ENCODE measurements at places on chromosomes 5 and 9.

- no peak for DNase-seq
Measured at GRCh38 chr5:4137781-4138180, 542.1 kb downstream of the IRX1 start.

GRCh38 chr9:111237447-111237846 is 92.6 kb downstream of the OR2K2 start:
- DNase-seq = no peak

- peak; percentile 79 for DNase-seq
Measured at GRCh38 chr9:90102292-90102901, 497.6 kb downstream of the GADD45G start.

GRCh38 chr5:33010846-33011245 is 299.7 kb downstream of the NPR3 start:
- DNase-seq = no peak

GRCh38 chr5:31850981-31851689 is 212.2 kb downstream of the PDZD2 start:
- DNase-seq = no peak

DNA sequence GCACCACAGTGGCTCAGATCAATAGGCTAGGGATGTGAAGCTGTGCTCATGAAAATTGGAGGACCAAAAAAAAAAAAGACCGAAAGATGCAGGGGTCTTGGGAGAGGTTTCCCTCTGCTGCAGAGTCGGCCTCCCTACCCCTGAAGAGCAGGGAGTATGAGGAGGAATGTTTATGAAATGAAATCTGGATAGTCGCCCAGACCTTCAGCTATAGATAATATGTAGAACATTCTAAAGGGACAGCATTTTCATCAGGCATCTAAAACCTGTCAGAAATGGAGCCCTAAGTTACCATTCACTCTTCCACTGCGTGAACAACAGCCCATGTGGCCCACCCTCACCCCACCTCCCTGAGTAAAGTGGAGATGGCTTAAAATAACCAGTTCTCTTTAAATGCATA is 122.9 kb downstream of the TMEM174 start:
- DNase-seq = no peak

- DNase-seq = no peak
Measured at GRCh38 chr5:143045062-143045461, 274.9 kb downstream of the ARHGAP26 start.

GRCh38 chr9:108367188-108367587 is 488.6 kb downstream of the ACTL7B start:
- no peak for DNase-seq

DNA sequence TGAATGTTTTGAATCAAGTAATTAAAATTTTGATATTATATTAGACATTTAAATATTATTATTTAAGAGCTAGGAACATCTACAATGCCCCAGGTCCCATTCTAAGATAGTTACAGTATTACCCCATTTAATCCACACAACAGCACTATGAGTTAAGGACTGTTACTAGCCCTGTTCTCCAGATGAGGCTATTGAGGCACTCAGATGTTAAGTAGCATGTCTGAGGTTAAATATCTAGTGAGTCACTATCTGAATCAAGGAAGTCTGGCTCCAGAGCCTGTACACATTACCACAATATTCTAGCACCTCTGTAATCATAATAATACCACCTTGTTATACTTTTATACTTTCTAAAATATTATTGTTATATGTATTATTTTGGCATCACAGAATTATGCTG is 304.6 kb downstream of the PDE4D start:
- DNase-seq = peak; percentile 52

DNA sequence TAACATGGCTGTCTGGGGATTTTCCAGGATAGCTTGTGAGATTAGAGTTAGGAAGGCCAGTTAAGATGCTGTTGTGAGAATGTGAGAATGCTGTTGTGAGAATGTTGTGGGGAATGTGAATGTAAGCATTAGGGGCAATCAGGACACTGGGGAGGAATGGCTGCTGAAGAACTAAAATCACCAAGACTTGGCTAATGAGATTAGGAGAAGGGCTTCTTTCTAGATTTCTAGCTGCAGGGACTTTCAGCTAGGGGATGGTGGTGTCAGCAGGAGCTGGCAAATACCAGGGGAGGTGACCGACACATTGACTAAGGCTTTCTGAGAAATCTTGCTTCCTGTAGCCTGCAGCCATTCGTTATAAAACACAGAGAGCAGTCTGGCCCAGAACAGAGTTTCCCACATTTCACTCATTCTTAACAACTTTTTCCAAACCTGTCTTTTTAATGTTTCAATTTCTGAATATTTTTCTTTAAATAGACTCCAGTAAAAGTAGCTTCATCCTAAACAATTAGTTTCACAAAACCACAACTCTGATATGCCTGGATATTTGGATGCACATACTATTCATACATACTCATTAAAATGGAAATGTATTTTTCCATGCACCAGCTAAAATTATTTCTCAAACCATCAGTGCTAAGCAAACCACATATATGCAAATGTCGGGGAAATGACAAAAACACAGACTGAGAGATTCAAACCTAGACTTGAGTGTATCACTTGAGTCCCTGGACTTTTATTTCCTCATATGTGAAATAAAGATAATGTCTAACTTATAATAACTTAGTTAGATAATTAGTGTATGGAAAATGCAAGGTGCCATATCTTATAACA is 89.3 kb upstream of the TNC start:
- no peak for DNase-seq

DNA sequence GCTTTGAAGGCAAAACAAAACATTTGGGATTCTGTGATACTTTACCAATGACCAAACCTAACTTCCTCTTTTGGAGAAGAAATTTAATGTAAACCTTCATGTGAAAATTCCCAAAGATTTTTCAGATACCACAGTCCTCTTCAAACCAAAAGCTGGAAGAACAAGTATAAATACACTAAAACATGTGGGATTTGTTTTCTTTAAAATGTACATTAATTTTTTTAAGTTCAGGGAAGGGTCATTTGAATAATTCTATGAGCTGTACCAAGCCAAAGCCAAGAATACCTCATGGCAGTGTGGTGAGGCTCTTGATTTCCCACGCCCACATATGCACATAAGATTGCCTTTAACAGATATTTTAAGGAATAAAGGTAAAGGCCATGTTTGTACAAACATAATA is 28.4 kb upstream of the ITGA1 start:
- DNase-seq = no peak

GRCh38 chr5:179900711-179901110 is 7.0 kb downstream of the TBC1D9B start:
- DNase-seq = no peak

- DNase-seq = peak; percentile 88
Measured at GRCh38 chr5:139708877-139709581, 60.9 kb downstream of the CXXC5 start.

GRCh38 chr5:10801931-10802666 is 41.1 kb upstream of the DAP start:
- DNase-seq = no peak

DNA sequence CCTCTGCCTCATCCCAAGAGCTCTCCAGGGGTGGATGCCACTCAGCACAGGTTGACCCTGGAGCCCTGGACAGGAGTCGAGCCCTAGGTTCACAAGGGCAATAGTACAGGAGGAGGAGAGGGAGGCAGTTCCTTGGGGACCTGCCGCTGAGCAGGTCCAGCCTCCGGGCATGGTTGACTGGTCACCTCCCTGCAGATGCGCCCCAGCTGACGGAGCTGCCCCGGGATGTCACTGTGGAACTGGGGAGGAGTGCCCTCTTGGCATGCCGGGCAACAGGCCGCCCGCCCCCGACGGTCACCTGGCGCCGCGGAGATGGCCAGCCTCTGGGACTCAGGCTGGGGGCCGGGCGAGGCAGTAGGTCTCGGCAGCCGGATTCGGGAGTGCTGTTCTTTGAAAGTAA is 53.7 kb downstream of the HMCN2 start:
- DNase-seq = no peak

GRCh38 chr9:109935406-109936087 is 155.5 kb downstream of the PALM2AKAP2 start:
- no peak for DNase-seq

- DNase-seq = no peak
Measured at GRCh38 chr9:127229691-127230417, 34.7 kb upstream of the GARNL3 start.

GRCh38 chr5:93039888-93040287 is 541.1 kb downstream of the NR2F1-AS1 start:
- no peak for DNase-seq

DNA sequence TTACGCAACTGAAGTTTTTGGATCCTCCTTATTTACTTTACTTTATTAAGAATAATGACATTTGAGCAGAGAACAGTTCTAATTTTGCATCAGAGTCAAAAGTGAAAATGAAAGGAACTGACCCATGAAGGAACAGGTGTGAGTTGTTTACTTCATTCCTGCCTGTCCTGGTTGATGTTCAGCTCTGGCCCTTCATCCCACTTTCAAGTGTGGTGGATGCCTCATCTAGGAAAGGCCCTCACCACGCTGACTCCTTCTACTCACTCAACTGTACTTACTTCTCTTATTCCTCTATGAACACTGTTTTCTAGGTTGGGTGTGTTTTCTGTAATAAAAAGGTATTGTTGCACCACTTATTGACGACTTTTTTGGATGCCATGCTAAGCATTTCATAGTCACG is 61.8 kb upstream of the PLEKHG4B start:
- no peak for DNase-seq

GRCh38 chr5:141668601-141669265 is 13.3 kb downstream of the ARAP3 start:
- DNase-seq = no peak

- DNase-seq = no peak
Measured at GRCh38 chr5:131384616-131385214, 120.9 kb downstream of the CDC42SE2 start.

DNA sequence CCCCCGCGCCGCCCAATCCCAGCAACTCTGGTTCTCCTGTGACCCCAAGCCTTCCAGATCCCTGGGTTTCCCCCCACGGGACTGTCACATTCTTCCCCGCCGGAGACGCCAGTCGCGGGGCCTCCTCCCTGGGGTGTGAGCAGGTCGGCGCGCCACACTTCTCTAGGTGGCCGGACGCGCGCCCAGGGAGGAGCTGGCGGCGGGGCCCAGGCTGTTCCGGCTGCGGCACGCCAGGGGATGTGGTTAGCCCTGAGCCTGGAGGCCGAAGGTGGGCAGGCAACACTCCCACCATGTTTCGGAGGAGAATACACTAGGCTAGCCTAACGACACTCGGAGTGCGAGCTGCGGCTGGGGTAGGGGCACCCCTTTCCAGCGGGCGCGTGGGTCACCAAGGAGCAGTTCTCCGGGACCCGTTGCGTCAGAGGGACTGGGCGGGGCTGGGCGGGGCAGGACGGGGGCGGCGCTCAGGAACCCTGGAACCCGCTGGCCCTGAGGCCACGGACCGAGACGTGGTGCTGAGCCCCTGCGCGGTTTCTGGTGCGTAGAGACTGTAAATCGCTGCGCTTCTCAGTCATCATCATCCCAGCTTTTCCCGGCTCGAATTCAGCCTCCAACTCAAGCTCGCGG is at the start of gene SLC27A6:
Gene SLC27A6, plus strand, starts transcription at position 478 of the 627 bp plus-strand sequence. CDS start 650 bp downstream, outside the sequence.
- DNase-seq = peak; percentile 90

DNA sequence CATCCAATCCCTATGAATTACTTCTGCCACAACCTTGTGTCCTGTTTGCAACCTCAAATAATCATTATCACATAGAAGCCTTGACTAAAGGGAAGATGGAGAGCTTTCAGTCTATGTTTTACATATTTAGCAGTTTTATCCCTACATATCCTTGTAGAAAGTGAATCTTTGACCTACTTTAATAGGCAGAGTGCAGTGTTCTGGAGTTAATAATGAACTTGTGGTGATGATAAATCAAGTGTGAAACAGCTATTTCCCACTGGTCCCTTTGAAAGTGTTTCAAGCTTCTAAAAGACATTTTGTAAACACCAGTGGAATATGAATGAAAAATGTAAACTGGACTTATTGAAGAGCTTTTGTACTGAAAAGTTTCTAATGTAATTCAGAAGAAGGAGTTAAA is 406.7 kb downstream of the GABRG2 start:
- DNase-seq = no peak

DNA sequence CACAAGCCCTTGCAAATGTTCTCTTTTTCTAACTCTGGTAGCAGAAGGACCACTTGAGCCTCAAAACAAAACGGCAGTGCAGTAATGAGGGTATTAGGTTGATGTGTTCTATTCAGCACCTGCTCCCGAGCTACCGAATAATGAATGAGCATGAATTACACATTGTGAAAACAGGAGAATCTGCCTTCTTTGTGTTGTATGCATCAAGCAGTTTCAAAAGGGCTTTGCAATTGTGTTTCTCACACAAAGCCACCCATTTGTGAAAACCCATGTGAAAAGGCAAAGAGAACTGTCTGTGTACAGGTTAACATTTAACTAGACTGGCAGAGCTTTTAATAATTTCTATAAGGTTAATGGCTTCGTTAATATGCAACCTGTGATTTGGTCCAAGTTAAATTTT is 97.8 kb downstream of the STK32A start:
- no peak for DNase-seq

DNA sequence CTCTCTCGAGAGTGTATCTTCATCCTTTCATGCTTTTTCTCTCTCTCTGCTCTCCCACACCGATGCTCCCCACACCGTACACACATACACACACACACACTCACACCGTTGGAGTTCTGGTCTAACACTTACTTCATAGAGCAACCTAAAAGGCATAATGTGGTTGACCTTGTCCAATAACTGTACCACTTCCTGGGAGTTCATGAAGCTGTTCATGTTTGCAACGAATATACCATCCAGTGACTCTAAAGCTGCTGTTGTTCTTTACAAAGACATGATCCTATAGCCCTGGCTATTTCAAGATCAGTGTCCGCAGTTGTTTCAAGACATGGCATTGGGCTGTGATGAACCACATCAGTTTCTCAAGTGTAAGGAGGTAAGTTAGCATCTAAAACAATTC is 10.0 kb downstream of the MEF2C start:
- DNase-seq = no peak

- DNase-seq = no peak
Measured at GRCh38 chr5:172687940-172688339, 46.9 kb downstream of the NEURL1B start.
